ENCODE measurements at places on chromosomes 16 and 17.

DNA sequence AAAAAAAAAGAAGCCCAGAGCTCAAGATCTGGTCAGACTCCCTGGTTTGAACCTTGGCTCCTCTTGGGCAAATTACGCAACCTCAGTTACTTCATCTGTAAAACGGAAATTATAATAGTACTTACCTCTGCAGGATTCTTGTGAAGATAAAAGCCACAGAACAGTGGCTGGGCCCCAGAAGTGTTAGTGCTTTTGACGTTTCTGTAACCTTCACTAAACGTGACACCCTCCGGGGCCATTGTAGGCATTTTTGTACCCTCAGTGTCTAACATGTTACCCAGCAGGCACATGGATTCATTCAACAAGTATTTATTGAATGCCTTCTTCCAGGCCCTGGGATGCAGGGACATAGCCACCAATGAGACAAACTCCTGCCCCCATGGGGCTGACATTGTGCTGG lies 58.0 kb downstream of the PITPNC1 start:
- DNase-seq, result no peak

DNA sequence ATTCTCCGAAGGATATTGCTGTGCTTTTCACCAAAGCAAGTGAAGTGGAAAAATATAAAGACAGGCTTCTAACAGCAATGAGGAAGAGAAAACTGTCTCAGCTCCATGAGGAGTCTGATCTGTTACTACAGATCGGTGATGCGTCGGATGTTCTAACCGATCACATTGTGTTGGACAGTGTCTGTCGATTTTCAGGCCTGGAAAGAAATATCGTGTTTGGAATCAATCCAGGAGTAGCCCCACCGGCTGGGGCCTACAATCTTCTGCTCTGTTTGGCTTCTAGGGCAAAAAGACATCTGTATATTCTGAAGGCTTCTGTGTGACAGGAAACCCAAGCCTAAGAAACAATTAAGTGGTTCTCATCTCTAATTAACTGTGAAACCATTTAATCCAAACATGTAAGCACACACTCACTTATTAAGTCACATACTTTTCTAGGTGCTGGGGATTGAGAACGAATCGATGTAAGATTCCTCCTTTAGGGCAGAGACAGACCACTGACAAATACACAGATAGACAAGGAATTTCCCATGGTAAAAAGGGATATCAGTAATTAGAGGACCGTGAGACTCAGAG lies 22.8 kb downstream of the SLFN5 start:
- DNase-seq, result no peak

GRCh38 chr16:69890114-69890891 lies 60.8 kb upstream of the CLEC18A start:
- DNase-seq, result no peak

GRCh38 chr17:34713687-34714086 lies 134.3 kb downstream of the TMEM132E start:
- DNase-seq, result no peak

- DNase-seq, result no peak
Measured at GRCh38 chr17:78959803-78960202, 19.9 kb downstream of the LGALS3BP start.

GRCh38 chr17:49409066-49409465 lies 5.6 kb downstream of the PHB1 start:
- DNase-seq, result no peak
